Caki2 (cell line): ENCODE measurements at places on chromosomes 1 and 21.

- DNase-seq: no peak
Observed at GRCh38 chr1:29746076-29746665, 509.8 kb downstream of the PTPRU start.

- DNase-seq: no peak
Observed at GRCh38 chr1:171550050-171550449, 64.7 kb downstream of the PRRC2C start.

- DNase-seq: no peak
Observed at GRCh38 chr1:55034476-55035133, 4.7 kb upstream of the PCSK9 start.

- DNase-seq: peak; percentile 70
Observed at GRCh38 chr1:157154940-157155514, 16.8 kb upstream of the ETV3 start.

GRCh38 chr1:60151311-60151710 is 77.7 kb upstream of the C1orf87 start:
- no peak for DNase-seq

DNA sequence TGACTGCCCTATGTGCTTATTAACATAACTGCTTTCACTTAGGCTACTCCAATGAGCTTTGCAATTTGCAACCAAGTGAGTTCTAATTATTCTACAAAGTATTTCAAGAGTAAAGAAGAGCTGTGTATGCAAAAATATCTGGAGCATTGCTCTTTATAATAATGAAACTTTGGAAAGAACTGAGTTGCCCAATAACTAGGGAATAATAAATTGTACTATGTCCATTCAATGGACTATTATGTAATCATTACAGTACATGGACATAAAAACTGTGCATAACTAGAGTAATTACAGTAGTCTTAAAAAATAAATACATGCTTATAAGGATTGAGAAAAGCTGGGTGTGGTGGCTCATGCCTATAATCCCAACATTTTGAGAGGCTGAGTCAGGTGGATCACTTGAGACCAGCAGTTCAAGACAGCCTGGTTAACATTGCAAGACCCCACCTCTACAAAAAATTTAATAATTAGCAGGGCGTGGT is 70.3 kb upstream of the JAK1 start:
- no peak for DNase-seq
